ENCODE measurements at places on chromosomes 1 and 21.
A peak's percentile ranks its signal among the peaks of the same experiment; 100 is the strongest.

GRCh38 chr1:151618470-151618869, 6.6 kb downstream of the SNX27 start:
- no peak for DNase-seq

- no peak for DNase-seq
These were observed 29.4 kb downstream of the HMGB4 start for GRCh38 chr1:33893147-33893830.

DNA sequence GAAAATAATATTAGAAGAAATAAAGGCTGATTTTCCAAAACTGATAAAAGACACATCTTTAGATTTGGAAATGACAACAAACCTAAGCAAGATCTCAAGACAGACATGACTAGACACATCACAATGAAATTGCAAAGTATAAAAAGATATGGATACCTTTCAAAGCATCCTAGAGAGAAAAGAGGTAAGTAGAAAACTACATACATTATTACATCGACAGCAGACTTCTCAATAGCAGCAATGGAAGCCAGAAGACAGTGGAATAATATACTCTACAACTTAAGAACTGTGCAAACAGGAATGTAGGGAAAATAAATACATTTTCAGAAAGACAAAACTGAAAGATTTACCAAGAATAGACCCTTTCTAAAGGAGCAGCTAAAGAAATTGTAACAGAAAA, 50.2 kb downstream of the DENND1B start:
- DNase-seq, result no peak

DNA sequence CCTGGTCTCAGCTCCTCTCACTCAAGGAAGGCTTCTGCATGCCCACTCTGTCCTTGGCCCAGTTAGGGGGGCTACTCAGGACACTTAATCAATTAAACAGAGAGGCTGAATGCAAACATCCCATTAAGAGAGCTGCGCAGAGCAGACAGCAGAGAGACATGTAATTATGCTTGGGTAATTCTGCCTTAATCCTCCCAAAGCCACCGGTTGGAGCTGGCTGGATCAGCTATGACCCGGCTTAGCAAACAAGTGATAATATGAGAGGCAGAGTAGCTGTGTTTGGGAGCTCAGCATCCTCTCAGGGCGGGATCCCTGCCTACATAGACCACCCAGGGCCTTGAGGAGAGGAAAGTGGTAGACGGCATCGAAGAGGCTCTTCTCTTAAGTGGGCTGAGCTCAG, 183.2 kb downstream of the GRIK3 start:
- DNase-seq, result no peak

DNA sequence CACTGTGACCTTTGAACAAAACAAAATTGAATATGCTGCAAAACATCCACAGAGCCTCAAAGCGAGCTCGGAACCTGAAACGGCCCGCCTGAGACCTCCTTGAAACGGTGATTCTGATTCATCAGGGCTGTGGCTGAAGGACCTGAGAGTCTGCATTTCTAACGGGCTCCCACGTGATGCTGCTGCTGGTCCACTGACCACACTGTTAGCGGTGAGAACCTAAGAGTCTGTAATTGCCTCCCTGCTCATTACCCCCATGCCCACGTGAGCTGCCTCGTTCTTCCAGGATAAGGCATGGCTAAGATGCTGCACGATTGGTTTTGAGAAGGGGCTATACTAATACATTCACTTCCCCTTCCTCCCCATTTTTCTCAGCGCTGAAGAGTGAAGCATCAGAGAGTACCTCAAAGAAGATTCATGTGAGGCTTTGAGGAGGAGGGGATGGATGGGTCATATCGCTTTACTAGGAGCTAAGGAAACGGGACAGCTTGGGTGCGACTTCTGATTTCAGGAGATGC, 9.7 kb downstream of the TLR5 start:
- DNase-seq, result no peak

DNA sequence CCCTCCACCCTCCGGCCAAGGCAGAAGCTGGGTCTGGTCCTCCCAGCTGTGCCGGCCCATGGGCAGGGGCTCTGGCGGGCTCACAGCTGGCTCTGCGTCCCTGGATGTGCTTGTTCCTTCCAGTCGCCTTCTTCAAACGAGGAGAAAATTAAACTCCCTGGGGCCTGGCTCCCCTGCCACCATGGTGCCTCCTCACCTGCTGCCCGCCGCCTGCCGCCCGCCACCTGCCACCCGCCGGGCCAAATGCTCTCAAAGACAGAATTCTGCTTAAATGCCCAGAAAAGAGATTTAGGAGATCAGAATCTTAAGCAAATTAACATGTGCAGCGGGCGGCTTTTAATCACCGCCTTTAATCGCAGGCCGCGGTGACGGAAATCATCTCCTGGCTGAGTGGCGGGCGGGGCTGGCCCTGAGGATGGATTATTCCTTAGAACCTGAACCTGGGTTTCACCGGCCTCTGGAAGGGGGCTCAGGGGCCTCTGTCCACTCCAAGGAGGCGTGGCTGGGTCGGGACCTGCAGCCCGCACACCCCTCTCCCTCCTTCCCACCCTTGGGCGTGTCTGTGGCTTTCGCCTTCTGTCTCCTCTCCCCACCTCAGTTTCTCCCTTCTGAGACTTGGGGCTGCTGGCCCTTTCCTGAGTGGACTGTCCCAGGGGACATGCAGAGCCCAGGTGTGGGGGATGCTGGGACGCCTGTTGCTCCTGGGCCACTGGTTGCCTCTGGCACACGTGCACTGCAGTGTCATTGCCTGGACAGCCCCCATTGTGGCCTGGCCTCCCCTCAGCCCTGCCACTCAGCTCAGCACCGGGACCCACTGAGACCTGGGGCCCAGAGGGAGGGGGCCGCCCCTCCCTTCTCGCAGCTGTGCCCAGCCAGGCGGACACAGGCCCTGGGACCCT, 10.5 kb upstream of the PLCH2 start:
- no peak for DNase-seq

- DNase-seq, result no peak
These were observed 7.7 kb downstream of the ADAMTS1 start for GRCh38 chr21:26837539-26837938.

- DNase-seq, result no peak
These were observed 633.7 kb upstream of the USP24 start for GRCh38 chr1:55848906-55849305.

DNA sequence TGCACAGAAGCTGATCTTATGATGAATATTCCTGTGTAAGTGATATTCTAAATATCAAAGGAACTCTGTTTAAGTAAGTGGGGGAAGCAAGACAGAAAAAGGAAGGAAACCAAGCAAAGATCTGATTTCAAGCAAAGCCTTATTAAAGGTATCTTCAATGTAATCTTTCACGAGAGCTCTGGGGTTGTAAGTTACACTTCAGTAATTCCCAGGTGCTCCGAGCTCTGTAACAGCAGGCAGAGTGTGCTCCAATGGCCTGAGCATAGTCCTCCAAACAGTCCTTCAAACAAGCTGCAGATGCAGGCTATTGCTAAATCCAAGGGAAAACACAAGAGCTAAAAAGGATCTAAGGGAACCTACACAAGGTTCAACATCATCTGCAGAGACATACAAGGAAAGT, 949.7 kb upstream of the TMPRSS15 start:
- no peak for DNase-seq

GRCh38 chr1:227919906-227920305, 27.8 kb downstream of the WNT9A start:
- DNase-seq, result no peak

- DNase-seq, result no peak
These were observed 83.8 kb upstream of the HOOK1 start for GRCh38 chr1:59730759-59731478.

DNA sequence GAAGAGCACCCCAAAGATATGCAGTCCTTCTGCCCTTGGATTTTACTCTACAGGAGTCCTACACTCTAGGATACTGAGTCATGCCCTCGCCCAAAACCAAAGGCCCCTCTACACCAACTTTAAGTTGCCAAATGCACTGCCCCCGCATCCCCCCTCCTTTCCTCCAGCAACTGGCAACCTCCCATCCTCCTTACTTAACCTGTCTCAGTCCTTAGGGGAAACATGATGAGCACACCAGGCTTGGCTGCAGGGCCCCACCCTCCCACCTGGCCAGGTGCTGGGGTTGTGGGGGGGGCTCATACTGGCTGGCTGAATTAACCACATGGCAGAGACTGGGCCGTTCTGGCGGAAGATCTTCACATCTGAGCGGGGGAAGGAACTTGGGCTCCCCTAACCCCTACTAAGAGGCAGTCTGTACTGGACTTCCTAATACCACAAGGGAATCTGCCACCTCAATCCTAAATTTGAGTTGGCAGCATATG, 1.2 kb downstream of the HDGF start:
- peak; percentile 51 for DNase-seq

DNA sequence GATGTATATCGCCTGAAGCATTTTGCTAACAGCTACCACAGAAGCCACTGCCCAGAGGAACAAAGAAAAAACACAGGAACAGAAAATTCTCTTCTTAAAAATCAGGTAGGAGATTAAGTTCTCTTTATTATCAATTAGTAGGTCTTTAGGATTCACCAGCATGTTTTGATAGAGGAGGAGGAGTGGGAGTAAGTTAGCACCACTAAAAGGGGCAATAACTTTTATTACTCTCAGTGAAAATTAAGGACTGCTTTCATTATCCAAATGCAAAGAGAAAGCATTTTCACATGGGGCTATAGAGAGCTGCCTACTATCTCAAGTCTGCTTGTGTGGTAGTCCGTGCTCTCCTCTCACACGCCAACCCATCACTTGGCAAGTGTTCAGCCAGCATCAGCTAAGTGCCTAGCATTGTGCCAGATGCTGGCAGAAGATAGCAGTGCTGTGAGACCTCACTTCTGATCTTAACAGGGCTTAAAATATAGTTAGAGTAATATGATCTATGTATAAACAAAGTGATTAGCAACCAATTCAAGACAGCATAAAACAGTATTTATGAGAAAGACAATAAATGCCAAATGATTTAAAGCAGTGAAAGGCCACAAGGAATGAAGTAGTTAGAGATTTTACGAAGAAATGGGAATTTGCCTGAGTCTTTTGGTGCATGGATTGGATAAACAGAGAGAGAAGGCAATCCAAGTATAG, 39.8 kb downstream of the ASTN1 start:
- no peak for DNase-seq

DNA sequence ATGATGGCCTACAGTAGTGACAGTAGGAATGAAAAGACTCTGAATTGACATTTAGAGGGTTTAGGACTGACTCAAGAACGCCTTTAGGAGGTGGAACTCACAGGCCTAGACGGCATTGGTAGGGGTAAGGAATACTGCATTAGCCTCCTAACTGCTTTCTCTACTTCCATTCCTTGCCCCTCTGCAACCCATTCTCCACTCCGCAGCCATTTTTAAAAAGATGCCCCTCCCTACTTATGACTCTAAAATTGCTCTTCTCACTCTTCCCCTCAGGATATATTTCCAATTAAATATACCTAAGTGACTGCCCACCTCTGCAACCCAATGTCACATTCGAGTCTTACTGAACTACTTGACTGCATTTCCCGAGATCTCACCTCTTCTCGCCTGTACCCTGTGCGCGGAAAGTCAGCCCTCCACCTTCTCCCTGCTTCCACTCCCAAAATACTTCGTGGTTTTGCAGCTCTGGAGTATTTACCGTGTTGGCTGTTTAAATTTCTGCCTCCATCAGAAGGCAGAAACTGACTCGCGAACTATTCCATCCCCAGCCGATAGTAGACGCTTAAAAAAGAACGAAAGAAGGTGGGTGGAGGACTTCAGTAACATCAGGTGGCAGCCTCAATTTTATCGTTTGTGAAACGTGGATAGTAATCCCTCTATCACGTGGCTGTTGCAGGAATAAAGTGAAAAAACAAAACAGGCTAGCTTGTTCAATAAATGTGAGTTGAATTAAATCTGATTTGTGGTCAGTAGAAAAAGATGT, 1.1 kb upstream of the YBX1 start:
- no peak for DNase-seq

DNA sequence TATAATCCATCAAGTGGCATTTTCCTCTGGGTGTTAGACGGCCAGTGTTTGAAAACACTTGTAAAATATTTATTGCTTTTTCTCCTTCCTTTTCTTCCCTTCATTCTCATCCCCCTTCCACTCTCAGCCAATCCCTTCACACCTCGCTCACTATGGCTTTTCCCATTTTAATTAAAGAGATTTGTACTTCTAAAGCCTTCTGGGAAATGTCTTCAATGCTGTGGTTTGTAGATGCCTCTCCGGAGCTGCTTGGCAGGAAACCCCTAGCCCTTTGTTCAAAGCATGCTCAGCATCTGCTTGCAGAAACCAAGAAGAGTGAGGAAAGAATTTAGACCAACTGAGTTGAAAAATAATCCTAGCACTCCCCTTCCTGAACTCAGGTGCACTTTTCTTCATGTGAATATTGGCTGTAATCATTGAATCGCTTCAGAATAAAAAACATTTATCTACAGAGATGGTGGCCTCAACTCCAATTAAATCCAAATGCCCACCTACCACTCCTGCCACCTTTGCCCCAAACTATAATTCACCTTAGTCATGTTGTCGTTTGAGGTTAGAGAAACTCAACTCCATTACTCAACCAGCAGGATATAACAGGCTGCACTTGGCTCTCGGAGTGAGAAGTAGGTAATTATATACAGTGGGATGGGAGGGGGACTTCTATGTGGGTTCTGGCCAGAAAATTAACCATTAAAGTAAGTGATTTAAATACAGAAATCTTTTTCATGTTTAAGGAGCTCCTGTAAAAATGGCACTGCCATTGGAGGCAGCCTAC, 659.4 kb upstream of the CAMK1G start:
- DNase-seq, result no peak

GRCh38 chr1:199041173-199041914, 402.5 kb downstream of the PTPRC start:
- DNase-seq, result no peak

DNA sequence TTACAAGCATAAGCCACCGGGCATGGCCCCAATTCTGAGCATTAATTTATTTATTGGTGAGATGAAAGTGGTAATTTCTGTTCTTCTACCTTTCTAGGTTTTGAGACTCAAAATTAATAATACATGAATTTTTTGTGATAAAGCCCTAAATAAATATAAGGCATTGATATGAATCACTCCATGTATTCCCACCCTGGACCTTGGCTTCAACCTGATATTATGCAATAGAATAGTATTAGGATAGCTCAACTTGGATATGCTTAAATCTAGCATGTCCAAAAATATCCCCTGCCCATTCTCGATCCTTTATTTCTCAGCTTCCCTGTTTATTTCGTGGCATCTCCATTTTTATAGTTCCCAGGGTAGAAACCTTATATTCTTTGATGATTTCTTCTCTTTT, 2.5 kb downstream of the AGL start:
- no peak for DNase-seq

GRCh38 chr1:111813440-111814304, 58.0 kb downstream of the DDX20 start:
- no peak for DNase-seq

- DNase-seq, result no peak
These were observed 78.4 kb downstream of the HS2ST1 start for GRCh38 chr1:86992861-86993260.
